ENCODE measurements at places on chromosomes 7 and 10.

DNA sequence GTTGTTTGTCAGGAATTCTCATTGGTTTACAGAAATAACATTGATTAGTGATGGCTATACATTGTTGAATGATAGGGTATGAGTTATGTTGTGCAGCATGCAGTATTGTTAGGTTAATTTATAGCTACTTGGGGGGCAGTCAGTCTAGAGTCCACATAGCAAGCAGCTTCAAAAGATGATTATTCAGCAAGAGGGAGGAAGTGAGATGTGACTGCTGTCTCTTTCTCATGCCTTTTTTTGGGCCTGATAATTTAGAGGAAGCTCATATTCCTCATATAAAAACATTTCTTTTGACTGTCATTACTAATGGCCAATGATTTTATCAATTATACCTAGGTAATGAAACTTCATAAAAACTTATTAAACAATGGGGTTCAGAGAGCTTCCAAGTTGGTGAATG, 3.4 kb upstream of the TBRG4 start:
- no peak for DNase-seq

DNA sequence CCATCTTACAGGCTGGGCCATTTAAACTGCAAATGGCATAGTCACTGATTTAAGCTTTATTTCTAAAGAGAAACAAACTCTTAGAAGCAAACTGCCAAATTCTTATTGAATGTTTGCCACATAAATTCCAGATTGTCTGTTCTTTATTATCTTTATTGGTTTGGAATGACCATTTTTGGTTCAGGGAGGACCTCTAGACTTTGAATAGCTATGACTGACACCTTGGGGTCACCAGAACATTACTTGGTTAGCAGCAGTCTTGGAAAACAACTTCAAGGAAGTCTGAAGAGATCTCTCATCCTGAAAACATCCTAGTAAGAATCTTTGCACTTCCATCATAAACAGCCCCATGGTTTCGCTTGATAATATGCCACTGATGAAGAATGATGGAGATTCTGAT, 197.1 kb downstream of the SUGCT start:
- DNase-seq, result no peak

- DNase-seq, result no peak
These were observed 23.8 kb upstream of the GLCCI1 start for GRCh38 chr7:7944619-7945282.

DNA sequence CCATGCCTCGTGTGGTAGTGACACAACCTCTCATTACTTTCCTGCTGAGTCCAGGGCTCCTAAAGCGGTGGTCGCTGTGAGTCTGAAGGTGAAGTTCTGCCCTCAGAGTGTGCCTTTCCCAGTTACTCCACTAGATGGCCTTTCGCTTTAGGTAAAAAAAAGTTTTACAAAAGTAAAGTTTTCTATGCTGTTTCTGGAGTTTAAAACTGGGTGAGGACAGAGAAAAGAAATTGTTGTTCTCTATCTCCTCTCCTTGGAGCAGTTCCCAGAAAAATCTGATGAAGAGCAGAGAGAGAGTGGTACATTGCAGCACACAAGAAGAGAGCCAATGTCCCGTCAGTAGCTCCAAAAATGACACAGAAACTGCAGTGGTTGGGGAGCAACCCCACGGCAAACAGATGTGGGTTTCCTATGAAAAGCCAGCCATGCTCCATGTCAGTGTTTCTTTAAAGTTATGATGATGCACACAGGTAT, 257.1 kb downstream of the GLI3 start:
- peak; percentile 63 for DNase-seq

GRCh38 chr7:78185149-78185745, 386.7 kb downstream of the PHTF2 start:
- no peak for DNase-seq

GRCh38 chr7:105126436-105126975, 112.5 kb downstream of the KMT2E start:
- no peak for DNase-seq

DNA sequence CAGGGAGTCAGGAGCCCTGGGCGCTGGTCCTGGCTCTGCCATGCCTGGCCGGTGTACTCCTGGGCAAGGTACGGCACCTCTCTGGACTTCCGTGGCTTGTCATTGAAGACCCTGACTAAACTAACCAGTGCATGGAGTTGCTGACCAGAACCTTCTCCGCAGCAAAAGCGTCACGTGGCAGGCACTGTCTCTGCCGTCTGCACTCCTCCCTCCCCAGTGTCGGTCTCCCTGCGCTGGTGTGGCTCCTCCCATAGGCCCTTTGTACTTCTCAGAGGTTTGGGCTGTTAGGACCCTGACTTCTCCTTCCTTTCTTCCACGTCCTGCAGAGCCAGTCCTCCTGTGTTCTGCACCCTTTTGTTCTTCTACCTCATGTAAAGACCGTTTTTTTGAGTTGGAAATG, 100.6 kb upstream of the CREB5 start:
- no peak for DNase-seq

DNA sequence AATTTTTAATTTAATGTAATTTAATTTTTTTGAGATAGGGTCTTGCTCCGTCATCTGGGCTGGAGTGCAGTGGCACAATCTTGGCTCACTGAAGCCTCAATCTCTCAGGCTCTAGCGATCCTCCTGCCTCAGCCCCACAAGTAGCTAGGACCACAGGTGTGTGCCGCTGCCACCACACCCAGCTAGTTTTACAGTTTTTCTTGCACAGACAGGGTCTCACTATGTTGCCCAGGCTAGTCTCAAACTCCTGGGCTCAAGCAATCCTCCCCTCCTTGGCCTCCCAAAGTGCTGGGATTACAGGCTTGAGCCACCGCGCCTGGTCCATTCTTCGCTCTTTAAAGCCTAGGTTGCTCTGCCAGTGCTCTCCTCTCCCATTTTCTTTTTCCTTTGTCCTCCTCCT, 12.9 kb downstream of the CALML3 start:
- DNase-seq, result no peak

DNA sequence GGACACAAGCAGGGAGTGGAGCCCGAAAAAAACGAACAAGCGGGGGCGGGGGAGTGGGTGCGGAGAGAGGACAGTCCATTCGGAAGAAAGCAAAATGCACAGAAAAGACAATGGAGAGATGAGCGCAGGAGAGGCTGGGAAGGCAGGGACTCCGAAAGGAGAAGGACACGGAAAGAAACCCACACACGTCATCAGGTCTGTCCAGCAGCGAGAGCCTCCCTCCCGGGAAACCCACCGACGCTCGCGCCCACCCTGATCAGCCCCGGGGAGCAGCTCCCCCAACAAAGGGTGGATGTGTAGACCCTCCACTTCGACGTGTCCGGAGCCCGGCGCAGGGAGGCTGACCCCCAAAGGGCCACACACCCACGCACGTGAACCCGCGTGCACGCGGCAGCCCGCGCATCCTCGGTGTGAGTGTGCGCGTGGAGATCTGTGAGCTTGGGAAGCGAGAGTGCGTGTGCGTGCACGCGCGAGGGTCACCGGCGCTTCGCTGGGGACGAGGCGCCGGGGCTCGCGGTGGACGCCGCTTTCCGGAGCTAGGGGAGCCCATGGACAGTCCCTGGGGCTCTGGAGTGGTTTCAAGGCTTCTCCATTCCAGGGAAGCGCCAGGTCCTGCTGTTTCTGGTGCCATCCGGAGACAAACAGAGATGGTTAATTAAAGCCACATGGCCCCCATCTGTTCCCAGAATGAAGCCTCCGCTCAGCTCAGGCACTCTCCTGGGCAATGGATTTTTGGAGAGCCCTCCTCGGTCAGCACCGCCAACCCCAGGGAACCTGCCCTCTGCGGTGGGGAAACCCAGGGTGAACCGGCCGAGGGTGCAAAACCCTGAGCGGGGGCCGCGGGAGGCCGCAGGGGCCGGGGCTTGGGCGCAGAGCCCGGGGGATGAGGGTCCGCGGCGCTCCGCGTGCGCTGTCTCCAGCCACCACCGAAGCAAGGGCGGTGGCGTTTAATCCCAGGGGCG, 916 bp downstream of the LAMB1 start:
- peak; percentile 45 for DNase-seq

DNA sequence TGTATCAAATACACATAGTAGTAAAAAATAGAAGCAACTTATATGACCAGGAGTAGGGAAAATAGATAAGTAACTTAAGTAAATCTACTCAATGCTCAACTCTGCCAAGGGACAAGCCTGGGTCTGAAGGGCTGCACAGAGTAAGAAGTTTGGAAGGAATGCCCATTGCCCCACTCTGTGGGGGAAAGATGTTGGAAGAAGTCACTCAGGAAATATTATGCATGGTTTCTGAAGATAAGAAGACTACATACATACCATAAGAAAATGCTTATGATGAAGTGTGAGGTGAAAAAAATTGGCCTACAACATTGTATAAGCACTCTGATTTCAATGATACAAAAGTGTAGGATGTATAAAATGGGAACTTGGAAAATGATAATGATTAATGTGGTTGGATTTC, 54.0 kb downstream of the LAMB4 start:
- no peak for DNase-seq

DNA sequence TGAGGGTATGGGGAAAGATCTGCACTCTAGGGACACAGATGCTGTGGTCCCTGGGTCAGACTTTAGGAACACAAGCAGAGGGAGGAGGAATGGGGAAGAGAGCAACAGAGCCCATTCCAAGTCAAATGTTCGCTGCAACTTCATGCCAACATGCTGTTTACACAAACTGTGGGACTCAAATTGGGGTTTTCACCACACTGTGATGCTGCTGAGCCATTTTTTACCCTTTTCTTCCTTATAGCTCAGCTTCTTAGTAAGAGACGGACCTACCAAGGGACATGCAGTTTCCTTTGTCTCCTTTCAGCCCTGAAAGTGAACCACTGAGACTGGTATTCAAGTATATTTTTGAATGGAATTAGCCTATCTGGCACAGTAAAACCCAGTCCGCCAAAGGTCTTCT, 64.3 kb upstream of the AGK start:
- no peak for DNase-seq
